ENCODE measurements at places on chromosomes 16 and 17.

- no peak overlapping the region for H3K4me3 ChIP-seq
- H3K27me3 ChIP-seq: no peaks in the 10 kb centered on the region
- H3K36me3 ChIP-seq: peaks cover 18% of the 10 kb centered on the region
- no peak overlapping the region for H3K27ac ChIP-seq
- H3K4me1 ChIP-seq: peaks cover 9% of the 10 kb centered on the region
Observed at GRCh38 chr16:3503523-3503922, 2.7 kb downstream of the CLUAP1 start.

DNA sequence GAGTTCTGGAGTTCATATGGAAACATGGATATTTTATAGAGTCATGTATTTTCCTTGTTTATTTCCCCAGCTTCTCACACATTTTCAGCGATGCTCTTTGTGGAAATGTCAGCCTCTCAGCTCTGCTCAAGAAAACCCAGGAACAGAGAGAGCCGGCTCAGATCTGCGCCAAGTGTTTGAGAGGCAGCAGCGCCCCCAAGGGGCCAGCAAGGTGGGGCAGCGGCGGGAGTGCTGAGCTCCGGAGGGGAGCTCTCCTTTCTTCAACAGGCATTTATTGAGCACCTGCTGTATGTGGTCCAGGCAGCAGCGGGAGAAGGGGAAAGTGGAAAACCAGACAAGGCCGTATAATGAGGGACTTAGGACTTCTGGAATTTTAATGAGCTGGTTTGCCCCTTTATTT, 421.1 kb upstream of the C16orf82 start:
- no peaks in the 10 kb centered on the region for H3K4me1 ChIP-seq
- no peaks in the 10 kb centered on the region for H3K27me3 ChIP-seq
- no peaks in the 10 kb centered on the region for H3K36me3 ChIP-seq
- DNase-seq: no peak
- H3K4me3 ChIP-seq: no peak overlapping the region

DNA sequence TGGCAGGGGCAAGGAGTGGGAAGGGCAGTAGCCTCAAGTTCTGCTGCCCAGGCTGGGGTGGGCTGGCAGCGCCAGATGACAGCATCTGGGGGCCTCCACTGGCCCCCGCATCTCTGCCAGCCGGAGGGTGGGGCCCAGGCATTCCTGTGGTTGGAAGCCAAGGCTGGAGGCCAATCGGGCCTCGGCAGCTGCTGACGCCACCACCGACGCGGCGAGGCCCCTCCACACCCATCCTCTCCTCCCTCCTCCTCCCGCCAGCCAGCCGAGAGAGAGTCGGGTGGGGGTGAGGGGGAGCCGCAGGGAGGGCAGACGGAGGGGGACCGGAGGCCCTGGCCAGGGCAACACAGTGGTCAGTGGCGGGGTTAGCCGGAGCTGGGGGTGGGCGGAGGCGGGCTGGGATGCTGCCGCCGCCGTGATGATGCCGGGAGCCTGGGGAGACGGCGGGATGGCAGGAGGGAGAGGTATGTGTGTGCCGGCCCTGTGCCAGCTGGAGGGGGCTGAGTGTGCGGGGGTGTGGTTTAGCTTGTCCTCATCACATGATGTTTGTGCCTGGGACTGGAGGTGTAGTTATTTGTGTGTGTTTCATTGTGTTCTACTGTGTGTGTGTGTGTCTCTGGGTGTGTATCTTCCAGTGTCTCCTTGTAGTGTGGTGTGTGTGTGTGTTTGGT, 36.6 kb downstream of the ARHGAP23 start:
- peaks cover 31% of the 10 kb centered on the region for H3K4me1 ChIP-seq
- DNase-seq: peak; percentile 73
- no peaks in the 10 kb centered on the region for H3K36me3 ChIP-seq
- no peaks in the 10 kb centered on the region for H3K27me3 ChIP-seq
- peak overlapping the region; percentile 89 for H3K27ac ChIP-seq

DNA sequence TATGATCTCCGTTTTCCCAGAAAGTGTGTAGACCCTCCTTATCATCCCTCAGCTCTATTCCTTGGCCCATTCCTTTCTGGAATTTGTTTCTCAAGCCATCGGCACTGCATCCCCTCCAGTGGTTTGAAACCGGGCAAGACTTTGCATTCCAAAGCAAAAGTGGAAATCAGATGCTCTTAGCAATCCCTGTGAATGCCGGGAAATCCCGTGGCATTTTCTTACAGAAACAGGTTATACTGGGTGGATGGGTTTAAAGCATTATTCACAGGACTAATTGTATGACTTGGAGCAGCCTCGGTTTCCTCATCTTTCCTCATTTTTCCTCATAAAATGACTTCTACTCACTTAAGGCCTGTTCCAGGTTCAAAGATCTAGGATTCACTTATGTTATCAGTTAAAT, 52.0 kb downstream of the MAP2K6 start:
- peaks cover 58% of the 10 kb centered on the region for H3K4me1 ChIP-seq
- H3K27ac ChIP-seq: no peak overlapping the region
- no peaks in the 10 kb centered on the region for H3K27me3 ChIP-seq
- DNase-seq: no peak
- H3K36me3 ChIP-seq: no peaks in the 10 kb centered on the region
- H3K4me3 ChIP-seq: no peak overlapping the region

GRCh38 chr16:78742501-78743283, 643.2 kb downstream of the WWOX start:
- no peaks in the 10 kb centered on the region for H3K27me3 ChIP-seq
- no peak overlapping the region for H3K4me3 ChIP-seq
- peak; percentile 68 for DNase-seq
- H3K4me1 ChIP-seq: peaks cover 27% of the 10 kb centered on the region
- H3K27ac ChIP-seq: peak overlapping the region; percentile 76

DNA sequence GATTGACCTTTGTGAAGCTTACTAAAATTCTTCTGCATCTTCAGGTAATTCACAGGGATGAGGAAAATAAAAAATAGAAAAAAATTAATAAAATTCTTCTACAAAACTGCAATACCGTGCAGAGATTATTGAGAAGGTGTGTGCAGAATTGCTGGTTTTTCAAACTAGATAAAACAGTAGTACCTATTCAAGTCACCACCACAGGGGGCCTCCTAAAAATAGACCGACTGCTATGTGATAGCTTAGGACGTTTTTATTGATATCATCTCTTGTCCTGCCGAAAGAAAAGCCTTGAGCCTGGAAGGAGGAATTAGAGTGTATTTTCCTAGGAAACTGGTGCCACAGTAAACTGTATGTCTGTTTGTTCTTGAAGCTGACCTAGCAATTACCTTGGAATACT, 325.9 kb downstream of the ZFHX3 start:
- no peaks in the 10 kb centered on the region for H3K27me3 ChIP-seq
- no peak overlapping the region for H3K27ac ChIP-seq
- H3K4me1 ChIP-seq: no peaks in the 10 kb centered on the region
- no peak for DNase-seq
- no peaks in the 10 kb centered on the region for H3K36me3 ChIP-seq
- no peak overlapping the region for H3K4me3 ChIP-seq

DNA sequence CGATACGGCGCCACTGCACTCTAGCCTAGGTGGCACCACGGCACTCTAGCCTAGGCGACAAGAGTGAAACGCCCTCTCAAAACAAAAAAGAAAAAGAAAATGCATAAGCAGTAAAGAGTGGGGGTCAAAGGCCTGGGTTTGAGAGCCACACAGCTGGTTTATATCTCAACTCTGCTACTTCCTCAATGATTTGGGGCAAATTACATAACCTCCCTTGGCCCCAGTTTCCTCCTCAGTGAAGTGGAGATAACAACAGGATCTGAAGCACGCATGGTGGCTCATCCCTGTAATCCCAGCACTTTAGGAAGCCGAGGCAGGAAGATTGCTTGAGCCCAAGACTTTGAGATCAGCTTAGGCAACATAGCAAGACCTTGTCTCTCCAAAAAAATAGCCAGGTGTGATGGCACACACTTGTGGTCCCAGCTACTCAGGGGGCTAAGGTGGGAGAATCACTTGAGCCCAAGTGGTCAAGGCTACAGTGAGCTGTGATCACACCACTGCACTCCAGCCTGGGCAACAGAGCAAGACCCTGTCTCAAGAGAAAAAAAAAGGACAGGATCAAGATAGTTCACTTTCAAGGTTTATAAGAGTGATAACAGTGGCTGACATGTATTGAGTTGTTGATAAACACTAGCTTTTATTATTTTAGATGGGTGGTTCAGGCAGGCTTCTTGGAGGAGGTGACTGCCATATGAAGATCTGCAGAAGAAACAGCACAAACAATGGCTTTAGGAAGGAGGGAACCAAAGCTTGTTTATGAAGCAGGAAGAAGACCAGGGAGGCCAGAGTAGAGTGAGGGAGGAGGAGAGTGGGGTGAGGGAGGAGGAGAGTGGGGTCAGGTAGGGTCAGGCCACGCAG, 8.5 kb upstream of the COG1 start:
- H3K4me3 ChIP-seq: no peak overlapping the region
- H3K27ac ChIP-seq: no peak overlapping the region
- no peak for DNase-seq
- peaks cover 14% of the 10 kb centered on the region for H3K27me3 ChIP-seq
- H3K4me1 ChIP-seq: peaks cover 16% of the 10 kb centered on the region
- H3K36me3 ChIP-seq: no peaks in the 10 kb centered on the region

DNA sequence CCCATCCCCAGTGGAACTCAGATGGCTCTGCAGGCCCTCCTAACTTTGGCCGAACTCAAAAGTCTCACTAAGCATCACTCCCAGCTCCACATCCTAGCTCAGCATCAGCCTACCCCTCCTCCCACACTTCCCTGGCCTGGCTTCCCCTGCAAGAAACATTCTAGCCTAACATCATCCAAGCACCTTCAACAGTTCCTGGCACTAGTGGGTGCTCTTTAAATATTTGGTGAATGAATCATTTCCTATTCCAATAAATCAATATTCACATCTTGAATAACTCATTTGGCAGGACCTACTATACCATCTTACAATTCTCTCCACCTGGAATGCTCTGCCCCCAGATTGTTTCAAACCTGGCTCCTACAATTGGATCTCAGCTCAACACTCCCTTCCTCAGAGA, 11.0 kb upstream of the BBS2 start:
- no peaks in the 10 kb centered on the region for H3K4me1 ChIP-seq
- no peaks in the 10 kb centered on the region for H3K36me3 ChIP-seq
- H3K4me3 ChIP-seq: no peak overlapping the region
- H3K27me3 ChIP-seq: no peaks in the 10 kb centered on the region
- no peak for DNase-seq

- H3K4me3 ChIP-seq: no peak overlapping the region
- DNase-seq: no peak
- no peaks in the 10 kb centered on the region for H3K27me3 ChIP-seq
- H3K4me1 ChIP-seq: no peaks in the 10 kb centered on the region
- H3K36me3 ChIP-seq: no peaks in the 10 kb centered on the region
- H3K27ac ChIP-seq: no peak overlapping the region
Observed at GRCh38 chr16:87832137-87832527, 37.2 kb downstream of the SLC7A5 start.

DNA sequence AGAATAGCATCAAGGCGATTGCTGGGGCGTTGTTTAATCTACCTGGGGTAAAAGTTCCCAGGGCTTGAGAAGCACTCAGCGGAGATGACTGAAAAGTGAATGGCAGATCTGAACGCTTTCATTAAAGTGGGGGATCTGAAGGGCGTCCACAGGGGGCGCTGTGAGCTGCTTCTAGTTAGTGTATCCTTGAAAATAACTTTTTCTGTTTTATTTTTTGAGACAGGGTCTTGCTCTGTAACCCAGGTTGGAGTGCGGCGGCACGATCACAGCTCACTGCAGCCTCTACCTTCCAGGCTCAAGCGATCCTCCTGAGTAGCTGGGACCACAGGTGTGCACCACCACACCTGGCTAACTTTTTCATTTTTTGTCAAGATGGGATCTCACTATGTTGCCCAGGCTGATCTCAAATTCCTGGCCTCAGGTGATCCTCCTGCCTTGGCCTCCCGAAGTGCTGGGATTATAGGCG, 360.4 kb downstream of the SEC14L1 start:
- H3K4me1 ChIP-seq: no peaks in the 10 kb centered on the region
- no peaks in the 10 kb centered on the region for H3K36me3 ChIP-seq
- peak; percentile 6 for DNase-seq
- H3K4me3 ChIP-seq: no peak overlapping the region
- H3K27ac ChIP-seq: no peak overlapping the region

DNA sequence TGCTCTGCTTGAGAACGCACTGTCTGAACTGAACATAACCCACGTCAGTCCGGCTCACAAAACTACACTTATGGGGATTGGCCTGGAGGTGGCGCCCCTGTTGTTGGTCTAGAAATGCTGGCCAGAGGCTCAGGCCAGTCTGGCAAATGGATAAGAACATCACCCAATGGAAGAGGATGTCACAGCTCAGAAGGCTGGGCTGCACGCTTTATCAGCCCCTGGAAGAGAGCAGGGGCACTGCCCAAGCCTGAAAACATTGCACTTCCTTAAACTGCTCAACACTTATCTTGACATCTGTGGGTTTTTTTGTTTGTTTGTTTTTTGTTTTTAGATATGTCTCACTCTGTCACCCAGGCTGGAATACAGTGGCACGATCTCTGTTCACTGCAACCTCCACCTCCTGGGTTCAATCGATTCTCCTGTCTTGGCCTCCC, 24.8 kb upstream of the BPTF start:
- H3K27me3 ChIP-seq: no peaks in the 10 kb centered on the region
- no peak overlapping the region for H3K27ac ChIP-seq
- H3K4me1 ChIP-seq: no peaks in the 10 kb centered on the region
- DNase-seq: peak; percentile 85

GRCh38 chr16:57677622-57678369, 9.7 kb downstream of the ADGRG3 start:
- no peak overlapping the region for H3K4me3 ChIP-seq
- no peaks in the 10 kb centered on the region for H3K4me1 ChIP-seq
- DNase-seq: no peak
- no peak overlapping the region for H3K27ac ChIP-seq

GRCh38 chr16:22638393-22639206, 127.9 kb downstream of the NPIPB5 start:
- no peaks in the 10 kb centered on the region for H3K4me1 ChIP-seq
- no peak overlapping the region for H3K4me3 ChIP-seq

DNA sequence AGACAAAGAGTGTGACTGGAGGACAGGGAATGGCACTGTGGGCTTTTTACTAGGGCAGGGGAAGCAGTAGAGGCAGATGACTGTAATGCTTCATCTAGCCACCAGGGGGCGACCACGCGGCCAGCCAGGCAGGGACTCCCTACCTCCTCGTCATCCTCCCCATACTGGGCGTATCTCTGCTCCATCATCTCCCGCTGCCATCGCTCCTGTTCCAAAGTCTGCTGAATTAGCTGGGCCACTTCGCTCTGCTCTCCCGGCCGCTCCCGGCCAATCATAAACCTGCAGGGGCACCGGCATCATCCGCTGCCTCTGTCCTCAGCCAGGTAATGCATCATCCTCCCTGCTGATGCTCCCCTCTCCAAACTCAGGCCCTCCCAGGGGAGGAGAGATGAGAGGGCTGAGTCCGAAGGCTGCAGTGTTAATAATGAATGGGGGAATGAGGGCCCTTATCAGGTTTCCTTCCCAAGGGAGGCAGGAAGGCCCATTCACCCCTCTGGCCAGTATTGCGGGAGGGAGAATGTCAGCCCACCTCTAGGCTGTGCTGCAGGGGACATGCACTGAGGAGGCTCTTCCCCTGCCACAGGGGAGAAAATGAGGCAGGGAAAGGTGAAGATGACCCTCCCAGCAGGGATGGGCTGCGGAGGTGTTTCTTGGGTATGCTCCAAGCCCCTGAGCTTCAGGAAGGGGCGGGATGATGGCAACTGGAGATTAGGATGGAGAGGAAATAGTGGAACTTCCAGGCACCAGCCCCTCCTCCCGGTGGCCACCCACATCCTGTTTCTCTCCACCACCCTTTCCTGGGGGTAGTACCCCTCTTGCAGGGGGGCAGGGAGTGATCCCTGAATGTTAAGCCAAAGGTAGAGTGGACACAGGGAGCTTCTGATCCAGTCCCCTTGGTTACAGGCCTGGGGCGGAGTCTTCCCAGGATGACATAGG, 10.3 kb upstream of the SAMD14 start:
- DNase-seq: peak; percentile 85
- H3K27me3 ChIP-seq: no peaks in the 10 kb centered on the region
- H3K4me3 ChIP-seq: no peak overlapping the region

All from transverse colon (tissue), 4 donors.